ENCODE measurements at places on chromosomes 11 and 22.

- DNase-seq: no peak
Observed at GRCh38 chr22:22128440-22128839, 116.1 kb upstream of the VPREB1 start.

GRCh38 chr11:69301455-69302401, 7.8 kb downstream of the MYEOV start:
- peak; percentile 60 for DNase-seq

GRCh38 chr11:57476757-57477506, 16.6 kb downstream of the RTN4RL2 start:
- DNase-seq: no peak

- no peak for DNase-seq
Observed at GRCh38 chr11:119469506-119469905, 46.5 kb upstream of the THY1 start.

DNA sequence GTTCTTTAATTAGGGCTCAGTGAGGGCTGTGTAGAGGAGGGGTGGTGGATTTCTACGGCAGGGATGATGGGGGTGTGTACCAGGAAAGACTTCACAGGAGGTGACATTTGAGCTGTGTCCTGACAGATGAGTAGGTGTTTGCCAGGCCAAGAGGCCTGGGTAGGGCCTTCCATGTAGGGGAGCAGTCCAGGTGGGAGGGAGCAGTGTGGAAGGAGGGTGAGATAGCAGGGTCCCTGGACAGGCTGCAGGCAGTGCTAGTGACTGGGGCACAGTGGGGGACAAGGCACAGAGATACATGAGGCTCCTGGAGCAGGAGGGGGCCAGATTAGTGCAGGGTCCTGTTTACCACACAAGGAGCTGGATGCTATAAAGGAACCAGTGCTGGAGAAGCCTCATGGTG, 147.9 kb upstream of the CADM1 start:
- DNase-seq: no peak

GRCh38 chr22:19434401-19434800, 2.1 kb downstream of the MRPL40 start:
- no peak for DNase-seq

- DNase-seq: no peak
Observed at GRCh38 chr11:34387653-34388052, 29.8 kb upstream of the ABTB2 start.

GRCh38 chr11:13897646-13898276, 64.8 kb upstream of the SPON1 start:
- no peak for DNase-seq

DNA sequence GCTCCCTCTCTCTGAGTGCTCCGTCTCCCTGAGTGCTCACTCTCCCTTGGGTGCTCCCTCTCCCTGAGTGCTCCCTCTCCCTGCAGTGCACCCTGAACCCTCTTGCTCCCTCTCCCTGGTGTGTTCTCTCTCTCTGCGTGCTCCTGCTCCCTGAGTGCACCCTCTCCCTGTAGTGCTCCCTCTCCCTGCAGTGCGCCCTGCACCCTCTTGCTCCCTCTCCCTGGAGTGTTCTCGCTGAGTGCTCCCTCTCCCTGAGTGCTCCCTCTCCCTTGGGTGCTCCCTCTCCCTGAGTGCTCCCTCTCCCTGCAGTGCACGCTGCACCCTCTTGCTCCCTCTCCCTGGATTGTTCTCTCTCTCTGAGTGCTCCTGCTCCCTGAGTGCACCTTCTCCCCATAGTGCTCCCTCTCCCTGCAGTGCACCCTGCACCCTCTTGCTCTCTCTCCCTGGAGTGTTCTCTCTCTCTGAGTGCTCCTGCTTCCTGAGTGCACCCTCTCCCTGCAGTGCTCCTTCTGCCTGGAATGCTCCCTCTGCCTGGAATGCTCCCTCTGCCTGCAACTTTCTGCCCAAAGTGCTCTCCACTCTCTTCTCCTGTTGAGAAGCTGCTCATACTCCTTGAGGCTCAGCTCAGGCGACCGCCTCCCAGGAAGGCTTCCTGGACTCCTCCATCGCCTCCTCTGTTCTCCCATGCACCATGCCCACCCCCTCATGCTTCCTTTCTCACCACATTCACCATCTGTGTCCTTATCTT, 48.4 kb upstream of the WNT7B start:
- no peak for DNase-seq

DNA sequence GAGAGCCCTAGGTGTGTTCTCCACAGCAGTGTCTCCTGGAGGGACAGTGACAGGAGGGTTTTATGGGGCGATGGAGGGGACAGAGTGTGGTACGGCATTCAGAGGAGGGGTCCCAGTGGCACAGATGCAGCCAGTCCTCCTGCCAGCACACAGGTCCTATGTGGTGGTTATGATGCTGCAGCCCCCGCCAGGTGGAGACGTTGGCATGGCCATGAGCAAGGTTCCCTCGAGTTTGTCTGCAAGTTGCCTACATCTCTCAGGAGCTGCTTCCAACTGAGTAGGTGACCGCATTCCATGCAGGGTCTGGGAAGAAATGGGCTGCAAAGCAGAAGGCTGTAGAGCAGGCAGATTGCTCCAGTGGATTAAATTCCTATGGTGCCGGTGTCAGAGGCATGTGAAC, 646.0 kb downstream of the TBC1D22A start:
- no peak for DNase-seq

DNA sequence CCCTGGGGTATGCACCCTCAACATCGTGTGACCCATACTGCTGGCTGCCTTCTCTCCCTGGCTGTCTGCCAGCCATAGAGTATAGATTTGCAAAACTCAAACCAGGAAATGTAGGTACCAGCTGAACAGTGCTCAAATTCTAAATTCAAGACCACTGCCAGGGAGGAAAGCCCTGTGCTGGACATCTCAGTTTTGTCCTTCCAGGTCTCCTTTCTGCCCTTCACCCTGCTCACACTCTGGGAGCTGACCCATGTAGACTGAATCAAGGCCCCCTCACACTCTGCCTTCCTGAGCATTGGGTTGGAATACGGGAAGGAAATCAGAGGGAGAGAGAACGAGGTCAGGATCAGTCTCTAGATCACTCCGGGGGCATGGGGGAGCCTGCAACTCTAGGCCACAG, 12.4 kb upstream of the DRD2 start:
- no peak for DNase-seq

DNA sequence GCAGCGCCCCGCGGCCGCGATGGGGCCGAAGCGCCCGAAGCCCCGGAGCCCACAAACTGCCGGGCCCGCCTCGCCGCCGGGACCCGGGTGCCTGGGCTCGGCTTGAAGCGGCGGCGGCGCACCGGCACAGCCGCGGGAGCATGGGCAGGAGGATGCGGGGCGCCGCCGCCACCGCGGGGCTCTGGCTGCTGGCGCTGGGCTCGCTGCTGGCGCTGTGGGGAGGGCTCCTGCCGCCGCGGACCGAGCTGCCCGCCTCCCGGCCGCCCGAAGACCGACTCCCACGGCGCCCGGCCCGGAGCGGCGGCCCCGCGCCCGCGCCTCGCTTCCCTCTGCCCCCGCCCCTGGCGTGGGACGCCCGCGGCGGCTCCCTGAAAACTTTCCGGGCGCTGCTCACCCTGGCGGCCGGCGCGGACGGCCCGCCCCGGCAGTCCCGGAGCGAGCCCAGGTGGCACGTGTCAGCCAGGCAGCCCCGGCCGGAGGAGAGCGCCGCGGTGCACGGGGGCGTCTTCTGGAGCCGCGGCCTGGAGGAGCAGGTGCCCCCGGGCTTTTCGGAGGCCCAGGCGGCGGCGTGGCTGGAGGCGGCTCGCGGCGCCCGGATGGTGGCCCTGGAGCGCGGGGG, 346 bp downstream of the FJX1 start:
- no peak for DNase-seq

- DNase-seq: no peak
Observed at GRCh38 chr22:35568751-35569739, 28.4 kb downstream of the RASD2 start.

DNA sequence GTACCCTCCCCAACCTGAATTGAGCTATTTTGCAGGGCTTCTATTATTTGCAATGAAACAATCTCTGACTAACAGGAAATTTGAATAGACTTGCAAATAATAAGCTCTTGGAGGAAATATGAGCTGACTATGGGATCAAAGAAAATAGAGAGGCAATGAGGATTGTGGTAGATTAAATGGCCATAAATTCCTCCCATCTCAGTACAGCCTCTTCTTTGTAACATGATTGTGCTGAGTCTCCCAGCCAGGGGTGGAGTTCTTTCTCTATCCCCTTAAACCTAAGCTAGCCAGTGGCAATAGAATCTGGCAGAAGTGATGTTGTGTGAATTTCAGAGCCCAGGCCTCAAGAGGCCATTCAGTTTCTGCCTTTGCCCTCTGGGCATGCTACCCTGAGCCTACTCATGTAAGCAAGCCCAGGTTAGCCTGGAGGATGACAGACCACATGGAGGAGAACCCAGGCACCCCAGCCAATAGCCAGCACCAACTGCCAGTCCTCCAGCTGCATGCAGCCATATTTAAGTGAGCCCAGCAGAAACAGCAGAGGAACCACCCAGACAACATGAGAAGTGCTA, 86.8 kb upstream of the TP53I11 start:
- DNase-seq: no peak

- no peak for DNase-seq
Observed at GRCh38 chr11:131311776-131312514, 58.5 kb upstream of the NTM start.

GRCh38 chr22:47653921-47654320, 891.5 kb downstream of the TBC1D22A start:
- DNase-seq: no peak

- DNase-seq: no peak
Observed at GRCh38 chr11:36248436-36248835, 40.8 kb downstream of the COMMD9 start.

DNA sequence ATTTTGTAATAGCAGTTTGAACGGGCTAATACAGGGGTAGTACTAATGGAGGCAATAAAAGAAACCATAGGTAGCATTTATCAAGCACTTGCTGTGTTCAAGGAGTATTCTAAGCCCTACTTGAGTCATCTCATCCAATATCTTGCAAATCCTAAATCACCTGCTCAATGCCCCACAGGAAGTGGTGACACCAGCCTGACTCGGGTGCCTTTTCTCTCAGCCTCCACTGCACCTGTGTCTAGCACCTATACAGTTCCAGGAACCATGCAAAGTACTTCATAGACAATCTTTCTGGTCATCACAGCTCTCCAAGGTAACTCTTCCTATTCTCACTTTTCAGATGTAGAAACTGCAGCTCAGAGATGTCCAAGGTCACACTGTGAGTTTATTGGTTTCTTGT, 98.0 kb downstream of the PRR5L start:
- DNase-seq: no peak

DNA sequence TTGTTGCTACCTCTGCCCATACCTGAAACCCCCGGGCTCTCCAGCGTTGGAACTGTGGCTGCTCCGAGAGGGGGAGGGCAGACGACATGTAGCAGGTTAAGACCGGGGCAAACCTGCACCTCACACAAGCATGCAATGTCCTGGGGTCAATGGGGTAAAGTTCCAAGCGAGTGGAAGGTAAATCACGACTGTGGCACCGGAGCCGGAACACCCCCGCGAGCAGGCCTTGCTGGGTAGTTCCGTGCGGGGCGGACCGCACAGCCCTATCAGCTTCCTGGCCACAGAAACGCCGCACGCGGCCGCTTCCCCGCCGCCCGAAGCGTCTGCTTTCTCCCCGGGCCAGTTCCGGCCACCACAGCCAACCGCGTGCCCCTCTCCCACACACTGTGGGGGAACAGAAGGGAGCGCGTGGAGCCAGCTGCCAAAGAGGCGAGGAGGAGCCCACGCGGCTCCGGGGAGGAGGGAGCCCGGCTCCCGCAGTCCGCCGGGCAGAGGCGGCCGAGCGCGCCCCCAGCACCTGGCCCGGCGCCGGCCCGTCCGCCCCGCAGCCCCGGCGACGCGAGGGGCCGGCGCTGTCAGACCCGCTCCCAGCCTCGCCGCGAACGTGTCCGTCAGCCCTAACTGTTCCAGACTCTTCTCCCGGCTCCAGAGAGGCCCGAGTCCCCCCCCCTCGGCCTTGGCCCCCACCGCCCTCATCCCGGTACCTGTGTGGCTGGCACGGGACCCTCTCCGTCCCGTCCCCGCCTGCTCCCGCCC, 1.6 kb downstream of the SPTBN2 start:
- no peak for DNase-seq

DNA sequence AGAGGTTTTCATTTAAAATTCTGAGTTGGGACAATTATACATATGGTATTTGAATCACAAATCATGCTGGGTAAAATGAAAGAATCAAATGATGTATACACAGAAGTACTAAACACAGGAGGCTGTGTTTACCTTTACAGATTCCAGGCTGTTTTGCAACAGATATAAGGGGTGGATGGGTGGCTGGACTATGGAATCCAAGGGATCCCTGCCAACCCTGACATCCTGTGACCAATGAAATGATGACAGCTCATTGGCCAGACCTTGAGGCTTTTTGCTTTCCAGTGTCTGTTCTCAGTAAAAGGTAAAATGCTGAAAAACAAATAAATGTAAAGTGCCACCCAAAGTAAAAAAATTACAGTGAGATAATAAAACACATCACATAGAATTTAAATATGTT, 3.3 kb upstream of the DDI1 start:
- no peak for DNase-seq

DNA sequence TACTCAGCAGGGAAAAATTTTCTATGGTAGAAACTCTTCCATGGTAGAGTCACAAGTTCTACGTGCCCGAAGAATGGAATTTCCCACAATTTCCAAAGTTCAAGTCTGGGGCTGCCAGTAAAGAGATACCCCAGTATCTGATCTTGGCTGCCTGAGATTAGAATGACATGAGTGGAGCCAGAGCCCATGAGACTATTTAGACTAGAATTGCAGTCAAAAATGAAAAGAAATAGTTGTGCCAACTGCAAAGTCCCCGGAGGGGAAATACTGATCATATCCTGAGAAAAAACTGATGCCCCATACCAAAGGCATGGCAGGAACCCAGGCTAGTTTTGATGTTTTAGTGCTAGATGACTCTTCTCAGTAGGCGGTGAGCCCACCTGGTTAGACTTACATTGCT, 11.2 kb downstream of the MAJIN start:
- no peak for DNase-seq

DNA sequence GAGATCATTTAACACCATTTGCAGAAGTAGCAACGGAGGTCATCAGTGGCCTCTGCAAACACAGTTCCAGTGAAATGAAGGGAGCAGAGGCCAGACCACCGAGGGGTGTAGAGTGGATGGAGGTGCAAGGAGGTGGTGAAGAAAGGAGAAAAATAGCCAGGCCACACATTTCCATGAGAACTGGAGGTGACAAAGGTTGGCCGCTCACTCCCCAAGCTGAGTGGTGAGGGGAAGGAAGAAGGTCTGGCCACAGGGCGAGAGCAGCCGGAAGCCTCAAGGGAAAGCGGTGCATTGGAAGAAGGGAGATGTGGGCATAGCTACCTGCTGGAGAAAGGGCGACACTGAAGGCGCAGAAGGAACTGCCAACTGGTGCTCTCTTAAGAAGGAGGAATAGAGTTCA, 20.1 kb upstream of the TMPRSS4 start:
- no peak for DNase-seq

- no peak for DNase-seq
Observed at GRCh38 chr11:74633406-74634393, 41.3 kb downstream of the POLD3 start.

GRCh38 chr11:20754933-20755332, 85.5 kb downstream of the NELL1 start:
- peak; percentile 2 for DNase-seq

DNA sequence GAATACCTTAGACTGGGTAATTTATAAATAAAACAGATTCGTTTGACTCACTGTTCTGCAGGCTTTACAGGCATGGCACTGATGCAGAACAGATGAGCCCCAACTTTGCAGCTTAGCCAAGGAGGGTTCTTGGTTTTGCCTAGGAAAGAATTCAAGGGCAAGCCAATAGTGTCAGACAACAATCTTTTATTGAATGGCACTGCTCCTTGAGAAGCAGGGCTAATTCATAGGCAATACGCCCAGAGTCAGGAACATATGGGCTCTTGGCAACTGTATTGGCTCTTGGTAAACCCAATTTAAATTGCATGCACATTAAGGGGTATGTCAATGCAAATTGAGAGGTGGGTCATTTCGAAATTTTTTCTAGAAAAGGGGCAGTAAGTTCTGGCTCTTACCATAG, 87.9 kb downstream of the RAB38 start:
- no peak for DNase-seq

All from NK-92 treated with Interleukin-12 subunit alpha and Interleukin-12 subunit beta, amount 100 ng/mL, for 24 hours (cell line).